ENCODE measurements at places on chromosomes 4 and X.
A peak's percentile ranks its signal among the peaks of the same experiment; 100 is the strongest.

GRCh38 chr4:622071-622995, 3.0 kb upstream of the PDE6B start:
- no peak for DNase-seq

DNA sequence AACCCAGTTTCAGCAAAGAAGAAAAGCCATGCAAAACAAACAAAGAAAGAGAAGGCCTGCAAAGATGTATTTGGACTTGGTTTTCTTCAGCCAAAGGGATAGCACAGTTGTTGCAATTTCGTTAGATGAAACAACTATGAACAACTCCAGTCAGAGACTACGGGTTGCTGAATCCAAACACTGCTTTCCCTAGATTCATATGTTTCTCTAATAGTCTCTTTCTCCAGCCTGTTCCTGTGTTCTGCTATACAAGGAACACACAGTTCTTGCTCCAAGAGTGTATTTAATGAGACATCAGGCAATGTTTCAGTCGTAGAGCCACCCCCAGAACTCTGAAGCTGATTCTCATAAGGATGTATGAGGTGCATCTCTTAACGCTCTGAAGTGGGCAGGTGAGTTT, 162.5 kb upstream of the TBL1X start:
- no peak for DNase-seq

DNA sequence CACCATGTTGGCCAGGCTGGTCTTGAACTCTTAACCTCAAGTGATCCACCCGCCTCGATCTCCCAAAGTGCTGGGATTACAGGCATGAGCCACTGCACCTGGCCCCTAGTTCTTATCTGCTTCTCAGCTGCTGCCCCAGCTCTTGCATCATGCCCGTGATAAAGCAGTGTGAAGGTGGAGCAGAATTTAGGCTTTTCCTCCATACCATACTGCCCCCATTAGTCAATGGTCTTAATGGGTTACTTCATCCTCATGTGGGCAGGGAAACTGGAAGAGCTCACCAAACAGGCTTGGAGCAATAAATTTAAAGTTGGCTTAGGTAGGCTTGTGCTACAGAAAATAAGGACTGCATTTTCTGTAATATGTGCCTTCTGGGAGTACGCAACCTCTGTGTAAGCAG, 636.9 kb upstream of the BOD1L1 start:
- DNase-seq: no peak

DNA sequence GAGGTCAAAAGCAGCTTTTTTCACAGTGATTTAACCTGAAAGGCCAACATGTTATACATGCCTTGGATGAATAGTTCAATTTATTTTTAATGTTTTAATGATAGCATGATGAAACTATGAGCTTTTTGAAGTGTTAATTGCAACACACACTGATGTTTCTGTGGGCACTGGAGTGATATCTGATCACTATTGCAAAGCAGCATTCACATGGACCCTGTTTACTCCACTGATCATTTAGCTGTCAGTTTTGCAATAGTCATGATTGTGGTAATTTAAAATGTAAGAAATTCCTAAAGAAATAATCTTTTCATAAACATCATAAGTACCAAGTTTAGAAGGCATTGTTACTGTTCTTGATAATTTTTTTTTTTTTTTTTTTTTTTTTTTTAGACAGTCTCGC, 74.1 kb downstream of the ARSJ start:
- no peak for DNase-seq

- DNase-seq: no peak
Observed at GRCh38 chrX:148203531-148203930, 222.4 kb downstream of the FMR1NB start.

GRCh38 chrX:129641469-129641868, 13.3 kb downstream of the APLN start:
- DNase-seq: no peak

- DNase-seq: no peak
Observed at GRCh38 chr4:23412701-23413100, 477.1 kb downstream of the PPARGC1A start.

DNA sequence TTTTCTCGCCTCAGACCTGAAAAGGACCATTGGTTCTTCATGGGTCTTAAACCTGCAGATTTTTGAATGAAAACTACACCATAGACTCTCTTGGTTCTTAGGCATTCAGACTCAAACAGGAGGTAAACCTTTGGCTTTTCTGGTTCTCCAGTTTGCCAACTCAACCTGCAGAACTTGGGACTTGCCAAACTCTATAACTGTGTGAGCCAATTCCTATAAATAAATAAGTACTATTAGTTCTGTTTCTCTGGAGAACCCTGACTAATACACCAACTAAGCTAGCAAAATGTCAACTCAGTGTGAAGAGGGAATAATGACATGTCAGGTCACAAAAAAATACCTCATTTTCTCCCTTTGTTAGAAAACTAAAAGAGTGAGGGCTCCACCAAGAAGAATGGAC, 374.6 kb downstream of the RAB28 start:
- DNase-seq: no peak

- DNase-seq: no peak
Observed at GRCh38 chr4:83536362-83537272, 709 bp downstream of the GPAT3 start.

DNA sequence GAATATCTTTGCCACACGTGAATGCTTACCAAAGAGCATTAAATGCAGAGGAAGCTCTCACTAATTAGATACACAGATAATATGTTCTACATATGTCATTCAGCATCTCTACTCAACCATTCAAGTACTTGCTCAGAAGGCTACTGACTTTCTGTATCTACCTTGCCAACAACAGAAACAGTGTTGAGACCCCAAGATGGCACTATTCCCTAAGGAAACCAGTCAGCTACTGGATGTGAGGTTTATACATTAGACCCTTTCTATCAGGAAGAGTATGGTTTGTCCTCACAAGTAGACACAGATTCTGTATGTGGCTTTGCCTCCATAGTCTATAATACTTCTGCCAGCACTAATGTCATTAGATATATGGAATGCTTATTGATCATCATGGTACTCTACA, 443.9 kb upstream of the INTU start:
- DNase-seq: no peak

- no peak for DNase-seq
Observed at GRCh38 chr4:26819026-26819425, 41.6 kb upstream of the STIM2 start.

GRCh38 chr4:177574446-177574845, 132.2 kb upstream of the AGA start:
- no peak for DNase-seq

DNA sequence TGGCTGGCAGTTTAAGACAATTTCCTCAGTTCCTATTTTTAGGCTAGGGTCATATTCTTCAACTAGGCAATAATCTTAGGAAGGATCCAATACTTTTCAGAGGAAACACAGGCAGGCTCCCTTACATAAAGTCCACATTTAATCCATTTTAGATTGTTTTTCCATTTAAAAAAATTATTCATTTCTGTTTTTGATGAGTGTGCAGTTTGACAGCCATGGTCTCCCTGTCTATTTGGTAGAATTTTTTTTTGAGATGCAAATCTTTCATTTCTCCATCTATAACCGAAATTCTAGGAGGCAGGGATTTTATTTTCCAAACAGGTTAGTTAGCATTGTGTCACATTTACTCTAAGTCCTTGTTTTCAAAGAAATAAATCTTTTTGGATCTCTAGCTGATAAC, 326.8 kb downstream of the PPP4R3C start:
- no peak for DNase-seq

DNA sequence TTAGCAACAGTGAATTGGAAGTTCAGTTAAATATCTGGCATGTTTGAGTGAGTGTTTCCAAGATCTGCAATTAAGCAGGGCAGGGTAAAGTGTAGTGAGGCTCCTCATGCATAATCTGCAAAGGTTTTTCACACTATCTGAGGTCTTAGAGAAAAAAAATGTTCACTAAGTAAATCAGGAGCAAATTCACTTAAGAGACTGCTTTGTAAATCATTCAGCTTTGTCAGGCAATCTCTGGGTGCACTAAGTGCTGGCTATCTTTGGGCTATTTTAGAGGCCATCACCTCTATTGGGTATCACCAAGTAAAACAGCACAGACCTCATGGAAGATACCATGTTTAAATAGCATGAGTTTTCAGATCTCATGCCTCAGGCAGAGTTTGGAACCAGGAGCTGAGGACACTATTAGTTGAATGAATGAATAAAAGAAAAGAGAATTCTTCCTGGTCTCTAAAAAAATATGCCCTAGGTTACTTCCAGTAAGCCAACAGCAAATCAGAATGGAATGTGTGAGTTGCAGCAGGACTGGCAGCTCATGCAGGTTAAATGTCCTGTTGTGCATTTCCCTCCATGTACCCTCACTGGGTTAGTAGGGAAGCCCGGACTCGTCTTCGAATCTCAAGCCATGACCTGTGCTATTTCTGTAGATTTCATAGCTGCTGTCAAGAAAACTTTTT, 195.3 kb downstream of the KCNIP4 start:
- no peak for DNase-seq

DNA sequence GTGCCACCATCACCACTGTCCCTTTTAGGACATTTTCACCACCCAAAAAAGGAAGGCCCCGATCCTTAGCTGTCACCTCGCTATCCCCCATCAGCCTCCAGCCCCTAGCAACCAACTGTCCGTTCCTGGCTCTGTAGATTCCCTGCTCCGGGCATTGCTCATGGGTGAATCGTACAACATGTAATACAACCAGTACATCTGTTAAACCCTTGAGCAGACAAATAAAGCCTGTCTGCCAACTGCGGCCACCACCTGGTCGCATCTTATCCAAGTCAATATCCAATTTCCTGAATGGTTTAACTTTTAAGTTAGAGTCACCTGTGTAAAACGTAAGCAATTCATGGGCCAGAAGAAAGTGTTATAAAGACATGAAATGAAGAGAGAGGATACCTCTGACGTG, 251.9 kb downstream of the AFAP1 start:
- no peak for DNase-seq

GRCh38 chrX:131366407-131366806, 77.3 kb upstream of the IGSF1 start:
- no peak for DNase-seq

- DNase-seq: no peak
Observed at GRCh38 chr4:155173371-155173770, 35.1 kb upstream of the NPY2R start.

GRCh38 chr4:48016141-48017107, at the start of the genes CNGA1 and NIPAL1:
Gene CNGA1, minus strand, starts transcription at chr4:48016681. Its CDS starts 63,992 bp downstream, at chr4:47952689.
Gene NIPAL1, plus strand, starts transcription at chr4:48016772. Its CDS starts 68 bp downstream, at chr4:48016840.
- peak; percentile 56 for DNase-seq

All from T-helper 17 cell (primary cell).